ENCODE measurements at places on chromosomes 11 and 22.

DNA sequence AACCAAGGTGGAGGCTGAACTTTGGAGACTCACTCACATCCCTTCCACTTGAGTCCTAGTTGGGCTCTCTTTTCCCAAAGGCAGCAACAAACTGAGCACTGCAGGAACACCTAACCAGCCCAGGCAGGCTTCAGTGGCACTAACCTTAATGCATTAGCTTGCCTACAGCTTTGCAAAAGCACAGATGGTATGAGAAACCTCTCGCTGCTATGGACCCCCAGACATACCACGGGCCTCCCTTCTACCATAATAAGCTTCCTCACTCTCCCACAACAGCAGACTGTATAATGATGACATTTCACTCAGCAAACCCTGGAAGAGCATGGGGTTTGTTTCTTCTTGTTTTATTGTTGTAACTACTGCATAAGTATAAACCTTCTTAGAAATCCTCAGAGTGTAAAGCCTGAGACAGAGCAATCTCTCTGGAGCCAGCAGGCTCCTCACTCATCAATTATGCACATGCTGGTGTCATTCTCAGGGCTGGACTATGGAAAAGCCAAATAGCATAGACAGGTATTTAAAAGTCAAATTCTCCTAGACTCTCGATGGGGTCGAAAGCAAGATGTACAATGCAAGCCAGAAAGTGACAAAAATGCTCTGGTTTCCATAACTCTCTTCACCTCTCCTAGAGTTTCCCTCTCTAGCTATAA lies 167.6 kb downstream of the NXPE2 start:
- no peak for DNase-seq

DNA sequence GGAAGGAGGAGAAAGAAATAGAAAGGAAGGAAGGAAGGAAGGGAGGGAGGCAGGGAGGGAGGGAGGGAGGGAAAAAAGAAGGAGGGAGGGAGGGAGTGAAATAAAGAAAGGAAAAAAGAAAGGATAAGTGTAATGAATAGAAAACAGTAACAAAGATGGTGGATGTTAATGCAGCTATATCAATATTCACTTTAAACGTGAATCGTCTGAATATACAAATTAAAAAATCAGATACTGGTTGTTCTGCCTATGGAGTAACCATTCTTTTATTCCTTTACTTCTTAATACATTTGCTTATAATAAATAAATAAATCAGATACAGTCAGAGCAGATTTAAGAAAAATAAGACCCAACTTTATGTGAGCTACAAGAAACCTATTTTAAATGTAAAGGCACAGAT lies 1520.4 kb downstream of the TBC1D22A start:
- DNase-seq, result no peak

DNA sequence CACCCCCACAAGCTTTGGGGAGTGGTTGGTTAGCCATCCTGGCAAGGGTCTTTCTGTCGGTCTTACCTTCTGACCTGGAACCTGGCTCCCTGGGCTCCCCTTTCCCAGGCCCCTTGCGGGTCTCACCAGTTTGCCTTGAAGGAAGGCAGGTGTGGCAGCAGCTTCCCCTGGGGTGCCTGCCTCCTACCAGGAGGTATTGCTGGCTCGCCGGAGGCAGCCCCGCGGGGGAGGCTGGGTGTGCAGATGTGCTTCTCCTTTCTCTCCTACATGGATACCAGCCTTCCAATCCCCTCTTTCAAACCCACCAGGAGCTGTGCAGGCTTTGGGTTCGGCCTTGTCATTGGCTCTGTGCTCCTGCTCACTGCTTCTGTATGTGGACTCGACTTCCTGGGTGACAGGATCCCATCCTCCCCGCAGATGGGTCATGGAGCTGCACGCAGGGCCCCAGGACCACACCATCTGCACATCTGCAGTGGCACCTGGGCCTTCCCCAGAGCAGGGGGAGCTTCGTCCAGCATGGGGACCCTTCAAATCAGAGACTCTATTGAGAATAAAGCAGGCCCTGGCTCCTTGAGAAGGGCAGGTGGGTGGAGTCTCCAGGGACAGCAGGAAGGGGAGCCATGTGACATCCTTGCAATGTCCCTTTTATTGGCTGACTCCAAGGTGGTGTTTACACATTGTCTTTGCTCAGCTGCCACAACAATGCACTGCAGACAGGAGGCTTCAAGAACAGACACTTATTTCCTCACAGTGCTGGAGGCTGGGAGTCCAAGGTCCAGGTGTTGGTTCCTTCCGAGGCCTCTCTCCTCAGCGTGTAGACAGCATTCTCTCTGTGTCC lies 592.0 kb downstream of the BRD1 start:
- no peak for DNase-seq

DNA sequence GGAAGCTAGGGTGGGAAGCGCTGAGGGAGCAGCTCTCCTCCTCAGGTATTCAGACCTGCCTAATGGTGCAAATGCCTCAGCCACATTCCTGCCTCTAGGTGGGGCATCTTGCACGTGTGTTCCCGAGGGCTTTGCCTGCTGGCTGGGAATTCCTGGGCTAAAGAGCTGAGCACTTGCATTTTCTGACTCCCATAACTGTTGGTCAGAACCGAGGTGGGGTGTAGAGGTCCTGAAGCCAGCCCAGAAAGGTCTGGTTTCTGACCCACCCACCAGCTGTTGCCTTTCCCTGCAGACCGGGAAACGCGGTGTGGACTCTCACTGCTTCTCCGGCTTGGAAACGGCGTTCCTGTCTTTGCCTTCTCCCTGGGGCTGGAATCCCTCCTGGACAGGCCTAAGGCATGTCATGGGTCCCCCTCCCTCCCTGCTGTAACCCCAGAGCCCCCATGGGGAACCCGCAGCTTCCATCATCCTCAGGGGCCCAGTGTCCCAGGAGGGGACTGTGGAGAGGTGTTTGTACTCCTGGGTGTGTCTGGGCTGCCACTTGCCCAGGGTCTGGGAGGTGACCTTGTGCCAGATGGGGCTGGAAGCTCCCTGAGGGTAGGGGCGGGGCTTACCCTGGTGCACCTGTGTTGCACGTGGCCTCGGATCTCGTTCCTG lies 24.0 kb upstream of the SMIM38 start:
- DNase-seq, result peak; percentile 84

GRCh38 chr11:73420136-73420535 lies 43.9 kb downstream of the RELT start:
- no peak for DNase-seq

- DNase-seq, result no peak
These were observed 5.8 kb downstream of the RAPSN start for GRCh38 chr11:47443028-47443700.

- DNase-seq, result peak; percentile 29
These were observed 67.1 kb downstream of the SNX19 start for GRCh38 chr11:130849215-130849568.

DNA sequence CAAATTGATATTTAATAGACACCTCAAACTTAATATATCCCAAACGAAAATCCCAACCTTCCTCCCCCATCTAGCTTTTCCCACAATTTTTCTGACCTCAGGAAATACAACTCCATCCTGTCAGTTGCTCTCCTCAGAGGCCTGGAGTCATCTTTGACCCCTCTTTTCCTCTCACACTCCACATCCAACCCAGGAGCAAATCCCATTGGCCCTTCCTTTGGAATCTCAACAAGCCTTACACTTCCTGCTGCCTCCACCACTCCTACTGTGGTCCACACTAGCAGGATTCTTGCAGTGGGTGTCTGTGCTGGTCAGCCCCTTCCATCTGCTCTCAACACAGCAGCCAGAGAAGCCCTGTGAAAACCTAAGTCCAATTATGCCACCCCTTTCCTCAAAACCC lies 39.3 kb upstream of the RFPL3 start:
- DNase-seq, result no peak

- no peak for DNase-seq
These were observed 48.8 kb downstream of the MAPK1 start for GRCh38 chr22:21818487-21819182.

DNA sequence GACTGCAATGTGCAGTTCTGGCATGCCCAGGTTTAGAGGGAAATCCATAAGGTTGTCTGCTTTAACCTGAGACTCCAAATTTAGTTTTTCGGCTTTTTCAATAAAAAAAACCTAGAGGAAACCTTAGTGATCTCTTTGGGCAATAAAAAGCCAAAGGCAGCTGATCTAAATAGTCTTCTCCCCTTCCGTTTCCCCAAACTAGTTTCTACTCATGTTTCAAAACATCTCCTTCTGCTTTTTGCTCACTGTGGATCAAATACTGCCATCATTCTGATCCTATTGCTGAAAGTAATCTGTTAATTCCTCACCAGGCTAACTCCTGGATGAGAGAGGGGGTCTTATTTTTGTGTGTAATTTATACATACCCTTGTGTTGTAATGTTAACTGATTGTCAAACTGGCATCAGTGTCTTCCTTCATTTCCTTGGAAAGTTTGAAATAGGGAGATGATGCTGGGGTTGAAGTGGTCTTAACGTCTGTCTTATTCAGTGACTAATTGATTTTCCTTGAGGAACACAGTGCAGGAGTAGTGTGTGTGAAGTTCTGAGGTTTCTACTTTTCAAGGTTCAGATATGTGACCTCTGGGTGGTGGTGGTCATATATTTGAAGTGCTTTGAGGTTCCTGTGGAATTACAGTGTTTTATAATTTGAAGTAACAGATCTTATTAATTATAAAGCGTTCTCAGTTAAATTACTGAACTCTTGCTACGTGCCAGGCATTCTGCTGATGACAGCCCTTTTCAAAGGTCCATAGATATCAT lies 55.0 kb downstream of the ARHGAP42 start:
- DNase-seq, result no peak

GRCh38 chr22:45207981-45208664 lies 32.6 kb downstream of the KIAA0930 start:
- peak; percentile 9 for DNase-seq

DNA sequence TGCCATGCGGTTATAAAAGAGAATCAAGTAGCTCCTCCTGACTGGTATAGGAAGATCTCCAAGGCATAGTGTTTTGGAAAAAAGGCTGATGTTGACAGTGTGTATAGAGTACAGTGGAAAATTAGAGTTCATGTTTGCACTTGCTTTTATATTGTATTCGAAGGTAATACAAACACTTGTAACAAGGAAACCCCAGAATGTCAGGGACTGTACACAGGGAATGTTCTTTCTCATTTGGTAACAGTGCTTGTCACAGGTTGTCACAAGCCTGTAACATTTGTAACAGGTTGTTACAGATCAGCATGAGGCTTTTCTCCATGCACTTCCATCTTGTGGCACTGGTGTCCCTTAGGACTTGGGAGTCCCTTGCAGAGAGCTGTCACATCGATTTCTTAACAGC lies 64.0 kb downstream of the GRK3 start:
- no peak for DNase-seq

- DNase-seq, result peak; percentile 85
These were observed 53.8 kb upstream of the SYT13 start for GRCh38 chr11:45339729-45340519.

DNA sequence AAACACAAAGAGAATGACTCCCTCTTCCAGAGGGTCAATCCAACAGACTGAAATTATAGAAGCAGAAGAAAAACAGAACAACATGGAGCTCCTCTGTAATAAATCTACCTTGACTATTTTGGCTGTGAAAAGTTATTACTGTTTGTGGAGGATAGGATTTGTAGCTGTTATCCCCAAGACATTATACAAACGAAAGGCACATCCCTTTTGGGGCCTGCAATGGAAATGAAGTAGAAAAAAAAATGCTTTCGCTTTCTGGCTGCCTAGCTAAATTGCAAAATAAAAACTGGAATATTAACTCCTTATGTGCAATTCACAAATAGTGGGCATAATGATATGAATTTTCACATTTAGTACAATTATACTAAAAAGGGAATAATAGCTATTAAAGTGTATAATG lies 123.8 kb upstream of the CCDC179 start:
- DNase-seq, result no peak

- DNase-seq, result peak; percentile 41
These were observed 518.7 kb downstream of the NTM start for GRCh38 chr11:131889146-131889577.
